Activated T-helper 1 cell treated with Interleukin-2 at 50 U/mL for 16 hours (primary cell): ENCODE measurements at places on chromosomes 12 and 14.

GRCh38 chr12:100826323-100826722 lies 31.7 kb downstream of the ANO4 start:
- DNase-seq: no peak

DNA sequence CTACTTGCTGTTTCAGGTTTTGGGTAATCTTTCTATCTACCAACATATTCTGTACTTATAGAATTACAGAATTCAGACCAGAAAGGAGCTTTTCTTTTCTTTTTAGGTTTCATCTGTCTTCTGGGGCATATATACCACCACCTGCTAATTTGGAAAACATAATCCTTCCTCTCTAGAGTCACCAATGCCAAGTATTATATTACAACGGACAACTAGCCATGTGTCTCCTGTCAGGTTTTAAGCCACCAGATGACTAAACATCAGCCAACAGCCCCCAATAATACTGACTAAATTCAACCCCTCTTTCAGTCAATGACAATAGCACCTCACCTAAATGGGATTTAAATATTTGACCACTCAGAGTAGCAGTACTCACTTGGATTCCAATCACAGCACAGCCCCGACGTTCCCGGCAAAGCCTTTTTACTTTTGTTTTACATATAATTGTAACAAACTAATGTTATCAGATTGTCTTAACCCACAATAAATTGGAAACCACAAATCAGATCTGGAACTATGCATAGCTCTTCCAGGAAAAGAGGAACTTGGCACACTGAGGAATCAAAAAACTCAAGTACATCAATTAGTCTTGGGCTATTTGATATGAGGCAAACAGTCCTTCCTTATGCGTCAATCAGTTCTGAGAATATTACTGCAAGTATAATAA lies 13.5 kb downstream of the SLC11A2 start:
- DNase-seq: no peak

DNA sequence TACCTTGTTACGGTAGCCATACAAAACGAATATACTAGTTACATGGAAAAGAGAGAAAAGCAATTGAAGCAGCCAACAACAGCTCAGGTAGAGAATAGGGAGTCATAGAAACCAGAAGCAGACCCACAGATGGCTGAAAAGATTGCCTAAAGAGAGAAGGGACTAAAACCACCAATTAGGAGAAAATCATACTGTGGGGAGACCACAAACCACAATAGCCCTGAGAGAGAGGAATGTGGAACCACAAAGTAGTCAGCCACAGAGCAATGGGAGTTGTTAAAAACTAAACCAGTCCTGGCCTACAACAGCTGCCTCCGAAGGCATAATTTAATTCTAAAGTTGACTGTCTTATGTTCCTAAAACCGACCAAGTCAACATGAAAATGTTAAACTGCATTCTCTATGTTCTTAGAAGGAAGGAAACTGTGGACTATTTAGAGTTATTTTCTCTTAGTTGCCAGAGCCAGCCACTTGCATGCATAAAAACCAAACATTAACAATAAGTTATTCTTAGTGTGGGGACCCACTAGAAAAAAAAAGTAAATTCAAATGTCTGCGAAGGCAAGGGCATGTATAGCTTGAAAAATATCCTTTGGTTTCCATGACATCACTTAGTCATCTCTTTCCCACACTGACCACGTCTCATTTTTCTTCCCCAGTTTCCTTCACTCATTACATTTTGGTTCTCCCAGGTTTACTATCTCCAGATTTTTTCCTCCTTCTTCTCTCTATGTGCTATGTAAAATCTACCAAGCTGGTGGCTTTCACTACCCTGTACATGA lies 398.1 kb downstream of the NOVA1 start:
- no peak for DNase-seq

DNA sequence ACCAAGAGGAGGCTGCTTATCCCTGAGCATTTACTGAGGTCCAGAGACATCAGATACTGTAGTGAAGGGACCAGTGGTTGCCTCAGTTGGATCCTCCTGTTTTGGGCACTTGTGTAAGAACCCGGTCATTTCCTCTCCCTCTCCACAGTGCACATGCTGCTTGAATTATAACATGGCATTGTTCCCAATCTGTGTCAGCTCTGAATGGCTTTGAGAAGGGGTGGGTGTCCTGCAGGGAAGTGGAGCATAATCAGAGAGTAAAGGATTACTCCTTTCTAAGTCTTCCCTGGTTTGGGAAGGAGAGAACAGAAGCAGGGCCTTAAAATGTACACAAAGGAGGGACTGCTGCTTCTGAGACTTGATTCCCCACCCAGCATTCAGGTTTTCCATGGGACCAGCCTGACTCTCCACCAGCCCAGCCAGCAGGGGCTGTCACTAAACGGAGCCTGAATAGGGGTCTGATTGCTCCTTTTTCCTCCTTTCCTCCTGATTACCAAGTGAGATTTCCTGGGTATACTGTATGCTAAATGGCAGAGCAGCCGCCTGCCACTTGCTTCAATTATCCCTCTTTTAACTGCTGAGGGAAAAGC lies 78.4 kb downstream of the NRXN3 start:
- no peak for DNase-seq

DNA sequence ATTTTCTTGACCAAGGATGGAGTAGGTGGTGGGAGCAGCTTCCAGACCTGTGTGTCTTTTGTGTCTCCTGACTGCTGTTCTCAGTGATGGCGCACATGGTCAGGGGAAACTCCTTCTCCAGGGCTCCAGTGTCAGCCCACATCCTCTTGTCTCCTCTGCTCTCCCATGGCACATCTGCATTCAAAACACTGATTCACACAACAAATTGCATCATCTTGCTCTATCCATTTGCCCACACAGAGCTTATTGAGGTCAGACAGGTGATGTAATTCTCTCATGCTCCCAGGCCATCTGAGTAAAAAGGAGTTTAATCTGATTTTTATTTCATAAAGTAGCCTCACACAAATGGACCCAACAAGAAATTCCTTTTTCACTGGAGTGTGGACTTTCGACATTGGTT lies 21.8 kb upstream of the TMEM132C start:
- DNase-seq: no peak

- no peak for DNase-seq
Measured at GRCh38 chr12:120790114-120790513, 64.5 kb downstream of the ACADS start.
